ENCODE measurements at places on chromosomes 5 and 9.
A peak's percentile ranks its signal among the peaks of the same experiment; 100 is the strongest.

- DNase-seq = no peak
Measured at GRCh38 chr9:13524245-13524644, 244.8 kb upstream of the MPDZ start.

DNA sequence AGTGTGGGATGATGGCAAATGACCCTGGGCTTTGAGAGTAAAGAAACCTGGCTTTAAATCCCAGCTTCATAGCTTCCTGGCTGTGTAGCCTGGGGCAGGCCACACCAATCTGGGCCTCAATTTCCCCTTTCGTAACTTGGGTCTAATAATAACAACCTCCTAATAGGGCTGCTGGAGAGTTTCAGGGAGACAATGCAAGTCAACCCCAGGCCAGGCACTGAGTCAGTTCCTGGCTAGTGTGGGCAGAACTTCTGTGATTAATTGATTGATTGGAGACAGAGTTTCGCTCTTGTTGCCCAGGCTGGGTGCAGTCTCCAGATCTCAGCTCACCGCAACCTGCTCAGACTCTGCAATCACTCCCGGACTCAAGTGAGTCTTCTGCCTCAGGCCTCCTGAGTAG lies 3.3 kb upstream of the SH2D3C start:
- no peak for DNase-seq

GRCh38 chr9:129640086-129640870 lies 1.7 kb downstream of the ASB6 start:
- no peak for DNase-seq

- DNase-seq = no peak
Measured at GRCh38 chr5:160366230-160366629, 4.2 kb downstream of the C1QTNF2 start.

DNA sequence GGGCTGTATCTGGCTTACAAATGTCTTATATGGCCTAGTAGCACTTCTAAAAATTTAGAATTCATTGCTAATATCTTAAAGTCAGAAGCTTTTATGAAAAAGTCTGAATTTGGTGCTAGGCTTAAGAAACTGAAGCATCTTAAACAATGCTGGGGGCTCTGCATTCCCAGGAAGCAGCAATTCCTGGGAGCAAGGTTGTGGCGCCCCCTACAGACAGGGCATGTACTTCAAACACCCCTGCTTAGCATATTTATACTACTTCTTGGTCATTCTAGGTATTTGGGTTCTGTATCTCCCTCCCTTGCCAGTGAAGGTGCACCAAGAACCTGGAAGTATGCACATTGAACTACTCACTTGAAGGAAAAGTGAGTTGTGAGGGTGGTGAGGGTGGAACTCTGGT lies 64.6 kb upstream of the GRIA1 start:
- no peak for DNase-seq

- DNase-seq = no peak
Measured at GRCh38 chr5:134568761-134569695, 43.6 kb downstream of the JADE2 start.

- DNase-seq = no peak
Measured at GRCh38 chr9:16099732-16100536, 547.1 kb downstream of the CCDC171 start.

- no peak for DNase-seq
Measured at GRCh38 chr5:44770780-44771717, 37.7 kb upstream of the MRPS30 start.

- DNase-seq = no peak
Measured at GRCh38 chr9:134267881-134268724, 58.2 kb upstream of the RXRA start.

DNA sequence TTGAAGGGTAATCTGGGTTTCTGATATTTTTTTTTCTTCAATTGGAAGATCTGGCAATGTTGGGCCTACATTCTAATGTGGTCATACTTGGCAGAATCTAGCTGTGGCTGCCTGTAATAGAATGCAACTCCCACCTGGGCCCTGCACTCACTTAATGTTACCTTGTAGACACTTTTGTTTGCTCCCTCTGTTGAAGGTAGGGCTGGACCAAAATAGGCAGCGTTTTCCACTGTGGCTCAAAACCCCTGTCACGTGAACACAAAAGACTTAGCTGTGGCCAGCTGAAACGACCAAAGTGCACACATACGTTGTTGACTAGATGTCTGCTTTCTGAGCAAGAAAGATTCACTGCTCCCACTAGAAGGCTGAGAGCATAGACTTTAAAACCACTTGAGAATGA lies 117.6 kb upstream of the HMHB1 start:
- DNase-seq = no peak

DNA sequence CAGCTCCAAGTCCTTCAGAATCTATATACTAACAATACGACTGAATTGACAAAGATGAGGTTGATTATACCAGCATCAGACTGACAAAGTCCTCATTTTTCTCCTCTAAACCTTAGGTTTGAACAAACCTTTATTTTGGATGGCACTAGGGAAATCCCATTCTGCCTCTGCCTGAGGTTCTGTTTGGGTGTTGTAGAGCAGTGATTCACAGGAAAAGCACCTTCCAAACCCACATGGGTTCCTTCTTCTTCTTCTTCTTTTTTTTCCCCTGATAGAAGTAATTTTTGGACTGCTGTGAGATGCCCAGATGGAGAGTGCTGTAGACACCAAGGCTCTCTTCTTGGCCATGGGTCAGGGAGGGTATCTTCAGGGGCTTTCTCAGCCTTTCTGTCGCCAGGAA lies 164.9 kb upstream of the PAPPA start:
- DNase-seq = no peak

GRCh38 chr5:172544371-172545095 lies 90.2 kb upstream of the SH3PXD2B start:
- no peak for DNase-seq

- no peak for DNase-seq
Measured at GRCh38 chr5:141558150-141558549, 60.6 kb downstream of the DIAPH1 start.

DNA sequence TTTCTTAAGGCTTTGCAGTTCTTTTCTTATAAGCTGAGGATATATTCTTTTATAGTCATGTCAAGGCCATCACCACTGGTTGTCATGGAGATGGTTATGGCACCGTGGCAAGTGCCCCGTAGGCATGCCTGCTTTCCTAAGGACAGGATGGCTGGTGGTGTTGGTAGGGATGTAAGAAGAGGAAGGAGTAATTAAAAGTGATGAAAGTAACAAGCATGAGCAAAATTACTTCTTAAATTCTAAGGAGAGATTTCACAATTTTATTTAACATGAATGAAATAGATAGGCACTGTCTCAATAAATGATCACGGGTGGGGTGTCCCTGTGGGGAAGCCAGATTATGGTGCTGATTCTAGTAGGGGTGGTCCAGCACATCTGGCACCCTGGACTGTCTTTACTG lies 290.2 kb upstream of the KLF4 start:
- DNase-seq = no peak

- DNase-seq = no peak
Measured at GRCh38 chr5:96648023-96648422, 14.2 kb upstream of the CAST start.

GRCh38 chr5:59823420-59823819 lies 70.1 kb downstream of the PDE4D start:
- no peak for DNase-seq

DNA sequence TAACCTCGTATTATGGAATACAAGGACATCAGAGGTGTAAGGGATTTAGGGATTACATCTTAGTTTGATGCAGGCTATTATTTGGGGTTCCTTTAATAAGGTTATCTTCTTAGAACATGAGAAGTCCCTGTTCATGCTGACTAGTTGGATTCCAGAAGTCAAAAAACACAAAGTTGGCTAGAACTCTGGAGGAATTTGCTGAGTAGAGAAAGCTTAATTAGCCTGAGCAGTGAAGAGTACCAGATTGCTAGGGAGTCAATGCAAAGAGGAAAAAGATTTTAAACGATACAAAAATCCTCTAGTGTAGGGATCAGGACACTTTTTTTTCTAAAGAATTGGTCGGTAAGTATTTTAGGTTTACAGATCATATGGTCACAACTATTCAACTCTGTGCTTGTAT lies 1872.5 kb upstream of the C9orf72 start:
- DNase-seq = no peak

- DNase-seq = no peak
Measured at GRCh38 chr9:75002422-75003023, 25.6 kb downstream of the CARNMT1 start.

- no peak for DNase-seq
Measured at GRCh38 chr9:88587182-88587581, 52.2 kb downstream of the NXNL2 start.

DNA sequence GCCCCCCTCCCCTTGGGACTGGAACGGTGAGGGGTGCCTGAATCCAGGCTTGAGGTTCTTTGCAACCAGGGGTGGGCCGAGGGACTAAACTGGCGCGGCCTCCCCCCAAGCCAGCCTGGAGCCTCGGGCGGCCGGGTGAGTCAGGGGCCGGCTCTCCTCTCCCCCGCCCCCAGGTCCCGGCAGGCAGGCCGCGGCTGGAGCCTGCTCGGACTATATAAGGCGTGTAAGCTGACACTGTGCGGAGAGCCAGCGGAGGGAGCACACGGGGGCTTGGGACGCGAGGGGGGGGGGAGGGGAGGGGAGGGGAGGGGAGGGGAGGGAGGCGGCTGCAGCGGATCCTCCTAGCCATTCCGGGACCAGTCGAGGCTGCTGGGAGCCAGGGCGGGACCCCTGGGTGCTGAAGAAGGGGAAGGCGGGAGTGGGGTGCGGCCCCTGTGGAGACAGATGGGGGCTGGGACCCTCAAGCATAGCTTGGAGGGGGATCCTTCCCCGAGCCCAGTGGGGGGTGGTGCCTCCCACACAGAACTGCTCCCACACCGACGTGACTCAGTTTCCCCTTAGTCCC lies 595 bp downstream of the PDLIM7 start:
- DNase-seq = no peak

DNA sequence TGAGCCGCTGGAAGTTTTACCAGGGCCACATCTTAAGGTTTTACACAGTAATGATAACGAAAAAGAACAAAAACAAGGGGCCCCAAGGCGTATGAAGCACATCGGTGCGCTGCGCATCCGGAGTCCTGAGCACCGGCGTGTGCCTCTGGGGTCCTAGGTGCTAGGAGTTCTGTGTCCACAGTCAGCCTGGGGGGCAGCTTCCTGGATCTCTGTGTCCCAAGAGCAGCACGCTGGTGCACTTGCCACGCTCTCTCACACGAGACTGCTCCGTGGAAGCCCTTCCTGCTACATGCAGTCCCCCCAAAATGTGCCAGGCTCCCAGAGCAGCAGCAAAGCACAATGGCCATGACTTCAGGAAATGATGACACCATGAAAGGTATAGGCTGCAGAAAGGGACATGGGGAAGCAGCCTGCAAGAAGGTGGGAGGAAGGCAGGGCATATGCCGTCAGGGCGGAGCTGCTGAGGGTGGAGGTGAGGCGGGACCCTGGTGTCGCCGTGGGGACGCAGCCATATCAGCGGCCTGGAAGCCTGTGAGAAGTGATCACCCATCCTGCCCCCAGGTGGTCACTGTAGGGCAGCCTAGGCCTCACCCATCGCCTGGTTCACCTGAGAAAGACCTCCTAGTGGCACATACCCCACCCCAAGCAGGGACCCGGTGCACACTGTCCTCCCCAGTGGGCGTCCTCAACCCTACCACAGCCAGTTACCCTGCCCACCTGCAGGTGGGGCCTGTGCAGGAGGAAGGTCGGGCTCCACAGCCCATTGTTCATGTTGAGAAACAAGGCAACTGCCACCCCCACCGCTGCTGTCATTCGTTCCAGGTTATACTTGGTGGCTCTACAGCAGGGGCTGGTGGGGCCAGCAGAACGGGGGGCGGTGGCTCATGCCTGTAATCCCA lies 23.6 kb upstream of the SLC6A3 start:
- no peak for DNase-seq

- DNase-seq = no peak
Measured at GRCh38 chr5:93708442-93708841, 33.0 kb downstream of the POU5F2 start.

- DNase-seq = no peak
Measured at GRCh38 chr5:156121882-156122281, 205.1 kb upstream of the SGCD start.

- no peak for DNase-seq
Measured at GRCh38 chr9:70607329-70607728, 192.9 kb upstream of the KLF9 start.

DNA sequence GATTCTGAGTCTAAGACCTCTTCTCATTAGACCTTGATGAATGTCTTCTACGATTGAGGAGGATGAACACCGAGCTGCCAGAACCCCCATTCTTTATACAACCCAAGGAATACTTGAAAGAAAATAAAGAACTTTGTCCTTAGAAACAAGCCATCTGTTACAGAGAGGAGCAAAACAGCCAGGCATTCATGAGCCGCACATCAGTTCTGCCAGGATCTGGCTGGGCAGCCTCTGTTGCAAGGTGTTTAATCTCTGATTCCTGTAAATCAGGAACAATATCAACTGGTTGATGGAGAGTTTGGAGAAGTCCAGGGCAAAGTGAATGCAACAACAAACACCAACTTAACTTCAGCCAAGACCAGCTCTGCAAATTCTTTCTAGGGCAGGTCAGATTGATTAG lies 165.5 kb upstream of the DMAC1 start:
- no peak for DNase-seq

DNA sequence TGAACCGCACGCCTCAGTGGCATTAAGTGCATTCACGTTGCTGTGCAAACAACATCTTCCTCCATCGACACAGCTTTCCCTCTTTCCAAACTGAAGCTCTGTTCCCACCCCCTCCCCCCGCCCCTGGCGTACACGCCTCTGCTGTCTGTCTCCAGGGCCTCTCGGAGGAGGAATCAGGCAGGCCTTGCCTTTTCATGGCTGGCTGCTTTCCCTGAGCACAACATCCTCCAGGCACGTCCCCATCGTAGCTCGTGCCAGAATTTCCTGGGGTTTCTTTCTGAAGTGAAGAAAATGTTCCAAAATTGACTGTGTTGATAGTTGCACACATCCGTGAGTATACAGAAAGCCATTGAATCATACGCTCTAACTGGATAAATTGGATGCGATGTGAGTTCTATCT lies 22.3 kb upstream of the TMEM250 start:
- no peak for DNase-seq

DNA sequence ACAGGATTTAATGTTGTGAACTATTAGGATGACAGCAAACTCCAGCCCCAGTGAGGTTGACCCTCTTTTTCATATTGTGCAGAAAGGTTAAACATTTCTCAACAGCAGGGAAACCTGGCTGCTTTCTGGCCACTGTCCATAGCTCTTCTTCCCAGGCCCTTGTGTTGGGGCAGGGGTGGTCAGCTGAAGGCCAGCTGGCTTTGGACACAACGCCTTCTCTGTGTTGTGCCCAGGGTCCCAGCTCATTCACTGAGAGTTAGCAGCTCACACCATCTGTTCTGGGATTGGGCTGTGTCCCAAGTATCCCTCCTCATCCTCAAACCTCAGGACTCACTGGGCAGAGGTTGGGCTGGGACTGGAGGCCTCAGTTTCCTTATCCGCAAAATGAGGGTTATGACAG lies 1.3 kb downstream of the FGD3 start:
- no peak for DNase-seq

GRCh38 chr9:137276473-137277328 lies 825 bp upstream of the TOR4A start:
- DNase-seq = no peak

- peak; percentile 50 for DNase-seq
Measured at GRCh38 chr5:40755093-40755406, 711 bp downstream of the TTC33 start.

DNA sequence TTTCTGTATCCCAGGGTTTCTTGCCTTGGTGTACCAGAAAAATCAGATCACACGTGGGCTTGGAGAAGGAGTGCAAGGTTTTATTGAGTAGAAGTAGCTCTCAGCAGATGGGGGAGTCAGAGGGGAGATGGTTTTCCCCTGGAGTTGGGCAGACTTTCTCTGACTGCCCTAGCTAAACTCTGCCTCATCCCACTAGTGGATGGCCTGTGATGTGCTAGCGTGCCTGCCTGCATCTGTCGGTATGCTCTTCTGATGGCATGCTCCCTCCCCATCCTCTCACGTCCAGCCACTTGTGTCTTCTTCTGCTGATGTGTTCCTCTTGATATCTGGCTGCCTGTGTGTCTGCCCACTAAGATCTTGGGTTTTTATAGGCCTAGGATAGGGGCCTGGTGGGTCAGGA lies 616.1 kb upstream of the RGMB start:
- no peak for DNase-seq
